Body of pancreas (tissue), 4 donors: ENCODE measurements at places on chromosomes 5 and 9. TPM values are rescaled to one million over a fixed set of nuclear protein-coding genes. Genes with fewer than 3 reads are reported as not detected.
A peak's percentile ranks its signal among the peaks of the same experiment; 100 is the strongest.

DNA sequence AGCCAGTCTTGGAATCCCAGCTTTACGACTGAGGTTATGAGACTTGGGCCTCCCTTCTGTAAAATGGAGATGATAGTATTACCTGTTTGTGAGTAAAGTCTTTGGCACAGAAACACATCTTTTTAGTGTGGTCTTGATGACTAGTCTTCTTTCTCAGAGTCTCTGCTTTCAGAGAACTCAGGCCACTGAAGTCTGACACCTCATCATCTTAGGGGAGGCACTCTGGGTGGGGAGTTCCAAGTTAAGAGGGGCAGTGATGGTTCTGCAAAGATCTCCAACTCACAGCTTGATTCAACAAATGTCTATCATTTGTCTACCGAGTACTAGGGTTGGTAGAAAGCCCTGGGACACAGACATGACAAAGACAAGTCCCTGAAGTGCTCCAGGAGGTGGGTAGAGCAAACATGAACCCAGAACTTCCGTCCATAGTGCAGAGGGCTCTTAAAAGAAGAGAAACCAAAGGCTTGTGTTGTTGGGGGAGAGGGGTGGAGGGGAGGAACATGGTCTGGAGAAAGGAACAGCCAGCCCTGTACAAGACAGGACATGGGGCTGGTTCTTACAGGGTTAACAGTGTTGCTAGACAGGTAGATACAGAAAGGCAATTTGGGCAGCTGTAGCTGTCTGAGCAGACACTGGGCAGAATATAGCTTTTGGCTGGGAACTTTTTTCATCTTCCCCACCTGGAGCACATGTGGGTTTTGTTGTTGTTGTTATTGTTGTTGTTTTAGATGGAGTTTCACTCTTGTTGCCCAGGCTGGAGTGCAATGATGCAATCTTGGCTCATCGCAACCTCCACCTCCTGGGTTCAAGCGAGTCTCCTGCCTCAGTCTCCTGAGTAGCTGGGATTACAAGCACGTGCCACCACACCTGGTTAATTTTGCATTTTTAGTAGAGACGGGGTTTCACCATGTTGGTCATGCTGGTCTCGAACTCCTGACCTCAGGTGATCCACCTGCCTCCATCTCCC, 2.6 kb upstream of the CD14 start:
- no peak overlapping the region for H3K27ac ChIP-seq
- H3K4me3 ChIP-seq = no peak overlapping the region
- no peaks in the 10 kb centered on the region for H3K36me3 ChIP-seq
- no peaks in the 10 kb centered on the region for H3K27me3 ChIP-seq
- DNase-seq = no peak

DNA sequence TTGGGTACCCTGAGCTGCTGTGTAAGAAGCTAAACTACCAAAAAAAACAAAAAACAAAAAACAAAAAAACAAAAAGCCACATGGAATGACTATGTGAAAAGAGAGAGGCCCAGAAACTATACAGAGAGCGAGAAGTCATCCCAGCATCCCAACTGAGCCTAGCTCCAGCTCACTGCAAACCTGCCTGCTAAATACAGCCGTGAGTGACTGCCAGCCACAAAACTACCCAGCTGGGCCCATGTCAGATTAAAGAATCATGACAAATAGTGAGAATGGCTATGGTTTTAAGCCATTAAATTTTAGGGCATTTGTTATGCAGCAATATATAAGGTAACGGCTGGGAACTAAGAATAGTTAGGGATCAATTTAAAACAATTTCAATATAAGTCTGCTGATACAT, 335.1 kb upstream of the PDE4D start:
- H3K27ac ChIP-seq = no peak overlapping the region
- DNase-seq = no peak
- H3K4me1 ChIP-seq = no peaks in the 10 kb centered on the region
- no peaks in the 10 kb centered on the region for H3K36me3 ChIP-seq
- no peaks in the 10 kb centered on the region for H3K27me3 ChIP-seq
- H3K4me3 ChIP-seq = no peak overlapping the region

DNA sequence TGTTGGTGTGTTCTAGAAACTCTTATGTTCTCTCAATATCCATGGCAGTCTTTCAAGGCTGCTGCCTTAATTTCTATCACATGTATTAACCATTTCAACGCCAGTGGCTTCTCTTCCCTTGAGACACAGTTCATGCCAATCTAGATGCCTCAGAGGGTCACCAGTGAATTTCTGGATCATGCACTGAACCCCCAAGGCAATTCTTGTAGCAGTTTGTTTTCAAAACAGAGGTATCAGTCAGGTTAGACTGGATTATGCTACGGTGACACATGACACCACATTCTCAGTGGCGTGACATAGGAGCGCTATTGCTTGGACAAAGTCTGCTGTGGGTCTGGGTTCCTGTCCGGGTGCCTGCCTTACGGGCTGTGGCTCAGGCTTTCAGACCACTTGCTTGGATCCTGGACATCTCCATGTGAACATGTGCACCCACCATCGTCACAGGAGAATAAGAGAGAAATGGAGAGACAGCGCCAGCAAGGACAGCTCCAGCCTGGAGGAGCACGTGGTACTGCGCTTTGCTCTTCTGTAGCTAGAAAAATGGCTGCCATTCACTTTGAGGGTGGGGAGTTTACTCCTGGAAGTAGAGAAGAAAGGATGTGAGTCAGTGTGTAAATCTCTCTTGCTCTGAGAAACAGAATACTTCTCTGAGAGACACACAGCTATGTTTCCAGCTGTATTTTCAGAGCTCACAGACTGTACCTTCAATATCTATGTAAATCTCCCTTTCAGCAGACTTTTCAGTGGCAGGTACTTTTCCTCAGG, 329.3 kb upstream of the ADCY2 start:
- no peaks in the 10 kb centered on the region for H3K4me1 ChIP-seq
- no peaks in the 10 kb centered on the region for H3K27me3 ChIP-seq
- H3K36me3 ChIP-seq = no peaks in the 10 kb centered on the region
- no peak for DNase-seq
- no peak overlapping the region for H3K27ac ChIP-seq

DNA sequence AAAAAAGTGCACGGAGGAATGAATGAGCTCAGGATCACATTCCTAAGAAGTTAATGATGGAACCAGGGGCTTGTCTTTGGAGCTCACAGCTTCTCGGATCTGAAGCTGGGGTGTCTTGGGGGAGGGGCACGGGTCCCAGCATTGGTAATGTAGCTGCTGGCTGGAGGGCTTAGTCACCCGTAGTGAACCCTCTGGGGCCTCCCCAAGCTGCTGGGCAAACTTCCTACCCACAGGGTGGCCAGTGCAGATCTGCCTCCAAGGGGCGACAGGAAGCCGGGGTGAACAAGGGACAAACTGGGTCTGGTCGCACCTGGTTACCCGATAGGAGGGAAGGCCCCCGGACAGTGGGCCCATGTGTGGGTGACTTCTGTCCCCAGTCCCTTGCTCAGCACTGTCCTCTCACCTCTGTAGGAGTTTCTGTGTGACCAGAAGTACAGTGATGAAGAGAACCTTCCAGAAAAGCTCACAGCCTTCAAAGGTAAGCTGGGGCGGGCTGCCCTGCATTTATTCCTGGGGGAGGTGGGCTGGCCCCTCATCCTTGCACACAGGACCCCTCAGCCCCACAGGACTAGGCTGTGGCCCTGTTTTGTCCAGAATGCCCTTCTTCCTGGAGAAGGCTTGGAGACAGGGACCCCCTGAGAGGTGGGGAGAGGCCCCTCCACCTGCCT, 14.1 kb upstream of the NUP214 start:
- no peaks in the 10 kb centered on the region for H3K27me3 ChIP-seq
- DNase-seq = no peak
- no peak overlapping the region for H3K4me3 ChIP-seq
- H3K27ac ChIP-seq = no peak overlapping the region

DNA sequence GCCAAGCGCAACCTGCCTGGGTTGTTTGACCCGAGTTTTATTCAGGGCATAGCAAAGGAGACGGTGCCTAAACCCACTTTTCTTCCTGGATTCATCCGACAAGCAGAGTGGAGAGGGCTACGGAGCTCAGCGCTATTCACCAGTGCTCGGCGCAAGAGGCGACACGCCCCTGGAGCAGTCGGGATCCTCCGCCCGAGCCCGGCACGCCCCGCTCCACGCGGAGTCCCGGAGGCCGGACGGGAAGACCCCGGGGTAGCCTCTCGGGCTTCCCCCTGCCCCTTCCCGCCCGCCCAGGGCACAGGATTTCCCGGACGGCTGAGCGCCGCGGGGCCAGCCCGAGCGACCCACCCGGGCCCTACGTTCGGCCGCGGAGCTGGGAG, 427 bp downstream of the SERINC5 start:
- peak overlapping the region; percentile 77 for H3K27ac ChIP-seq
- peak; percentile 73 for DNase-seq
- peaks cover 35% of the 10 kb centered on the region for H3K4me1 ChIP-seq
- no peaks in the 10 kb centered on the region for H3K36me3 ChIP-seq
- no peaks in the 10 kb centered on the region for H3K27me3 ChIP-seq
- H3K4me3 ChIP-seq = peak overlapping the region; percentile 60

DNA sequence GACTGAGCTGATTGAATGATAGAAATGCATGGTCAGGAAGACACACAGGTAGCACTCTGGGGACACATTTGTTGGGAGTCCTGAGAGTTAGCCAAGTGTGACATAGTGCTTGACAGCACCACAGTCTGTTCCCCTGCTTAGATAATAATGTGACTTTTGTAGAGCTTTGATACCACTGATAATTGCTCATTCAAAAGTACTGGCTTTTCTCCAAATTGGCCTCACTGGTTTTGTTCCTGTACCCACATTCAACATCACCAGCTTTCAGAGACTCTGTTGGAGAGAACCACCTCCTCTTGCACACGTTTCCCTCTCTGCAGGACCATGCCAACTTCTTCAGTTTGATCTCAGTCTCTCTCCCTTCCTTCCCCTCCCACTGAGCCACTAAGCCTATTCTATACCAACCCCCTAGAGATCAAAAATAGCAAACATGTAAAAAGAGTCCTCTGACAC, 52.5 kb upstream of the IL7R start:
- no peak for DNase-seq
- H3K27me3 ChIP-seq = no peaks in the 10 kb centered on the region
- no peaks in the 10 kb centered on the region for H3K36me3 ChIP-seq
- no peak overlapping the region for H3K4me3 ChIP-seq

- no peak overlapping the region for H3K27ac ChIP-seq
- H3K4me1 ChIP-seq = peaks cover 15% of the 10 kb centered on the region
- H3K36me3 ChIP-seq = no peaks in the 10 kb centered on the region
- no peak overlapping the region for H3K4me3 ChIP-seq
- H3K27me3 ChIP-seq = peaks cover 8% of the 10 kb centered on the region
- DNase-seq = no peak
Observed at GRCh38 chr9:129259375-129259774, 81.3 kb upstream of the IER5L start.

- H3K4me1 ChIP-seq = peaks cover 17% of the 10 kb centered on the region
- H3K4me3 ChIP-seq = peak overlapping the region; percentile 13
- H3K27ac ChIP-seq = no peak overlapping the region
- peaks cover 11% of the 10 kb centered on the region for H3K36me3 ChIP-seq
- DNase-seq = no peak
- no peaks in the 10 kb centered on the region for H3K27me3 ChIP-seq
Observed at GRCh38 chr5:893137-893506, 438 bp downstream of the TRIP13 start.

DNA sequence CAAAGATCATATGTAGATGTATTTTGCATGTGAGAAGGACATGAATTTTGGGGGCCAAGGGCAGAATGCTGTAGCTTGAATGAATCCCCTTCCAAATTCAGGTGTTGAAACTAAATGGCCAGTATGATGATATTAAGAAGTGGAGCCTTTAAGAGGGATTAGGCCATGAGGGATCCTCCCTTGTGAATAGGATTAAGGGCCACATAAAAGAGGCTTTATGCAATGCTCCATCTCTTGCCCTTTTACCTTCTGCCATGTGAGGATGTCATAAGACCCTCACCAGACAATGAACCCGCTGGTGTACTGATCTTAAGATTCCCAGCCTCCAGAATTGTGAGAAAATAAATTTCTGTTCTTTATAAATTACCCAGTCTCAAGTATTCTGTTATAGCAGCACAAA, 206.1 kb downstream of the YTHDC2 start:
- H3K27me3 ChIP-seq = no peaks in the 10 kb centered on the region
- H3K36me3 ChIP-seq = no peaks in the 10 kb centered on the region
- no peak overlapping the region for H3K4me3 ChIP-seq
- no peak overlapping the region for H3K27ac ChIP-seq

GRCh38 chr5:16740066-16740810, 123.4 kb upstream of the RETREG1 start:
- H3K4me3 ChIP-seq = no peak overlapping the region
- no peak overlapping the region for H3K27ac ChIP-seq
- H3K4me1 ChIP-seq = peaks cover 39% of the 10 kb centered on the region
- DNase-seq = no peak

GRCh38 chr5:145408048-145408341, 427.1 kb downstream of the PRELID2 start:
- no peaks in the 10 kb centered on the region for H3K4me1 ChIP-seq
- no peaks in the 10 kb centered on the region for H3K36me3 ChIP-seq
- DNase-seq = no peak
- no peaks in the 10 kb centered on the region for H3K27me3 ChIP-seq
- H3K4me3 ChIP-seq = no peak overlapping the region
- H3K27ac ChIP-seq = no peak overlapping the region

DNA sequence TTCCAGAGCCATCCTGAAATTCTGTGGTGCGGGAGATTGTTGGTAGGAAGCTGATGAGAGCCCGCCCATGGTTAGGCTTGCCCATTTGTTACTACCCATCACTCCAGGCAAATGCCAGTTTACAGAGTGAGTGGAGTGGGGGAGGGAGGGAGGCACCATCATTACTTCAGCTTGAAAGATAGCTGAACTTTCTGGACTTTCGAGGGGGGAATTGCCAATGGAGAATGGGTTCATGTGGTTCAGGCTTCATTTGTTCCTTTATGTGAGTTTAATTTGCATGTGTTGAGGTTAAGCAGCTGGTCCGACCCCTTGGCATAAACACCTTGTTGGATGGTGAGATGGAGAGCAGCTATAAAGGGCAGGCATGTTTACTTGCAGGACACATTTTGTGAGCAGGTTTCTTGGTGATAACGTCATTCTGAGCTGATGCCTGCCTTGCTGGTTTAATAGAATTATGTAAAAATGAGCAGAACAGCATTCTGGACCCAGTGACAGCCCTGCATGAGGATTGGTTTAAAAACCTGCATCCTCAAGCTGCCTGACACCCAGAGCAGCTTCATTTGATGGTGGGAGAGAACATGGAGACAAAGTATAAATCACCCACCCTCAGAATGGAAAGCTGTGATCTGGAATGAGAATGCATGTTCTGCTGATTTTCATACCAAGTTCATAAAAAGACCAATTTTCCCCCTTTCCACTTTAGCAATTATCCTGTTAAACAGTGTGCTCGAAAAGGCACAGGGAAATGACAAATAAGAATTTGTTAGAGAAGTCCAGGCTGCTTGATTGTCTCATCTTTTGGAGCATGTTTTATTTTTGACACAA, 106.3 kb downstream of the TRIO start:
- no peaks in the 10 kb centered on the region for H3K36me3 ChIP-seq
- H3K4me3 ChIP-seq = no peak overlapping the region
- H3K4me1 ChIP-seq = peaks cover 8% of the 10 kb centered on the region
- H3K27me3 ChIP-seq = no peaks in the 10 kb centered on the region
- no peak for DNase-seq
- H3K27ac ChIP-seq = no peak overlapping the region

TAF9 gene
- total RNA-seq = 8.6 TPM

BARHL1 gene
- not detected for total RNA-seq

GNA14 gene
- total RNA-seq = 1.6 TPM

IL3 gene
- not detected for total RNA-seq

LMNB1 gene
- total RNA-seq = 2.0 TPM

PCDHA2 gene
- total RNA-seq = 1.3 TPM
